ENCODE measurements at places on chromosomes 12 and 14. TPM values are rescaled to one million over a fixed set of nuclear protein-coding genes. Genes with fewer than 3 reads are reported as not detected.

- peaks cover 7% of the 10 kb centered on the region for H3K27me3 ChIP-seq
- no peak for DNase-seq
- no peak overlapping the region for H3K4me3 ChIP-seq
These were observed 73.5 kb downstream of the ARMH4 start for GRCh38 chr14:58078471-58078870.

GRCh38 chr12:90428881-90429280 is 526.1 kb downstream of the CCER1 start:
- no peaks in the 10 kb centered on the region for H3K27me3 ChIP-seq
- H3K27ac ChIP-seq, result no peak overlapping the region
- no peak overlapping the region for H3K4me3 ChIP-seq
- H3K4me1 ChIP-seq, result no peaks in the 10 kb centered on the region
- no peaks in the 10 kb centered on the region for H3K36me3 ChIP-seq

DNA sequence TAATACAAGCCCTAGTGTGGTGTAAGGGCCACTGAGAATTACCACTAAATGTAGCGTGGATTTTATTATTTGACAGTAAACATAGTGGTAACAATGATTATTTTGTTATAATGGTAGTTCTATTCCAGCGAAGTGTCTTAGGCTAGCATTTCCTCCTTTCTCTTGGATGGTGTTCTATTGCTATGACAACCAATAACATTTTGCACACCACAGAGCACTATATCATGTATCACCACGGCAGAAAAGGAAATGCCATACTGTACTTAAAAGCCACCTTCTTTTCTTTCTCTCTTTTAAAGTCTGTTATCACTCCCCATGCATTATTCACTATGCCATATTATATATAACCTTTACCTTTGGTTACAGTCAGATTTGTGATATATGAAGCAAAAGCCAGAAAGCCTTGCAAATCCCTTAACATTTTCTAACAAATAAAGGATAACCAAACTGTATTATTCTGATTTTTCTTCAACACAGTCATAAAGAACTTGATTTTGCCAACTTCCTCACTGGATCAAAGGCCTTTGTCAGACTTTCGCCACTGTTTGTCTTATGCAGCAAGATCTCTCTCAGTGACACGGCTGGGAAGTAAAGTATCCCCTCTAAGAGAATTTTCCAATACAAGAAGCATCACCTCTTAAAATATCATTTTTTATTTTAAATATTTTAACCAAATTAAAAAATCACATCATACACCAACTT is 195.8 kb downstream of the FOXN3 start:
- peaks cover 30% of the 10 kb centered on the region for H3K4me1 ChIP-seq
- no peaks in the 10 kb centered on the region for H3K27me3 ChIP-seq
- H3K27ac ChIP-seq, result no peak overlapping the region
- no peak for DNase-seq

DNA sequence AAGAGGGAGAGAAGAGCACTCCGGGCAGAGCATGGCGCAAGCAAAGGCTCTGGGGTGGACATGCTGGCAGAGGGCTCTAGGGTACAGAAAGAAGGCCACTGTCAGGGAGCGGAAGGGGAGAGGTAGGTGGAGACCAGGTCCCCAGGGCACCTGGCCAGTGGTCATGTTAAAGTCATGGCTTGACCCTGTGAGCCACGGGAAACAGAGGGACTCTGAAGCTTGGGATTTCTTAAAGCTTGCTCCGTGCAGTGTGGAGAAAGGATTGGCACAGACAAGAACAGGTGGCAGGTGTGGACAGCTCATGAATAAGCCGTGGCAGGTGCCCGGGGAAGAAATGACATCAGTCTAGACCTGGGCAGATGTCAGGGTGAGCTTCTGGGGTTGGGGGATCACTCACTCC is 413.8 kb downstream of the BCL11B start:
- DNase-seq, result no peak

- no peaks in the 10 kb centered on the region for H3K36me3 ChIP-seq
- no peak overlapping the region for H3K4me3 ChIP-seq
- H3K27me3 ChIP-seq, result peaks cover 12% of the 10 kb centered on the region
- no peak for DNase-seq
- peaks cover 15% of the 10 kb centered on the region for H3K4me1 ChIP-seq
These were observed 3.5 kb upstream of the SRGAP1 start for GRCh38 chr12:63841011-63841410.

GRCh38 chr12:67352682-67353081 is 83.5 kb downstream of the CAND1 start:
- H3K36me3 ChIP-seq, result no peaks in the 10 kb centered on the region
- no peak overlapping the region for H3K4me3 ChIP-seq
- no peaks in the 10 kb centered on the region for H3K27me3 ChIP-seq
- peaks cover 4% of the 10 kb centered on the region for H3K4me1 ChIP-seq
- no peak for DNase-seq
- no peak overlapping the region for H3K27ac ChIP-seq

- no peak for DNase-seq
- H3K4me1 ChIP-seq, result peaks cover 61% of the 10 kb centered on the region
- H3K27me3 ChIP-seq, result no peaks in the 10 kb centered on the region
- no peak overlapping the region for H3K4me3 ChIP-seq
These were observed 23.2 kb downstream of the TTC9 start for GRCh38 chr14:70664698-70665447.

GRCh38 chr12:110543252-110543959 is 39.7 kb downstream of the PPTC7 start:
- no peak overlapping the region for H3K27ac ChIP-seq
- no peak for DNase-seq
- peaks cover 71% of the 10 kb centered on the region for H3K36me3 ChIP-seq
- H3K4me3 ChIP-seq, result no peak overlapping the region
- H3K4me1 ChIP-seq, result peaks cover 4% of the 10 kb centered on the region

DNA sequence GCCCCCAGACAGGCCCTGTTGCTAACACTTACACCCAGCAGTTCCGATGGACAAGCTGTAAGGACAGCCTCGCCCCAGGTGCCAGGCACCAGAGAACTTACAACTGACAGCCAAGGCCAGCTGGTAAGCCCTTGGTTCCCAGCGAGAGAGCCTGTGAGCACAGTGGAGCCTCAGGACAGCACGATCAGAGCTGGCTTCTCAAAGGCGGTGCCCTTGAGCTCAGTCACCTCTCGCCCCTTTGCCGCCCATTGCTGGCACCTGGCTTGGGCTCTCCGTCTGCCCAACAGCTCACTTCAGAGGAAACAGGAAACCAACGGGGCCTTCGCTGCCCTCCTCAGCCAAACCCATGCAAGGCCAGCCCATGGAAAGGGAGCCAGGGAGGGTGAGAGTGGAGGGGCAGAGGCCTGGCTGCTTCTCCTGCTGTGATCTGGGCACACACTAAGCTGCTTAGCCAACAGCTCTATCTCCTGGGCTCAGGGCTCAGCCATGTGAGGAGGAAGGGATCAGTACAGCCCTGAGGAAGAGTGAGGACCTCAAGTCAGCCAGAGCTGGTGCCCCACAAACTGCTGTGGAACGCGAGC is 98.5 kb downstream of the SINHCAF start:
- no peak overlapping the region for H3K27ac ChIP-seq
- no peak for DNase-seq
- H3K4me1 ChIP-seq, result no peaks in the 10 kb centered on the region
- no peaks in the 10 kb centered on the region for H3K36me3 ChIP-seq
- H3K27me3 ChIP-seq, result no peaks in the 10 kb centered on the region

DNA sequence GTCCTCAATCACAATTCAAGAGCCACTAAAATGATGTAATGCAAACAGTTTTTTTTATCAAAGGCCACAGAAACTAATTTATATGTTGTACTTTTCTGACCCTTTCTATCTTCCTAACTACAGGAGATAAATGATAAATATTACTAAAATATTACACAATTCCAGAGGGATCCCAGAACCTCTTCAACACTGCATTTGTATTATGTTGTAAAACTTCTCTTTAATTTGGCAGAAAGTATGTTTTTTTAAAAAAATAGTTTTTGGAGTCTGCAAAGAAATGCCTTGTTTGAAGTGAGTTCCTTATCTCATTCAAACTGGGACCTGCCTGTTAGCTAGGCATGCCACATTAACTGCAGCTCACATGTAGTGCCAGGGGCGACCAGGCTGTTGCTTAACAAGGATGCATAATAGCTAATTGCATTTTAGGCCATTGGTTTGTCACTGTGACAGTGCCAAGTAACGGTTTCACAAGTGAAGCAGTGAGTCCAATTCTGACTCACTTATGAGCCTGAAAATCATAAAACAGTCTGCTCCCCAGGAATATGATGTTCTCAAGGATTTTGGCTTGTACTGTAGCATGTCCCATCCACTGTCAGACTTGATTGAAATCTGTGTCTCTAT is 266.9 kb downstream of the KTN1 start:
- no peak for DNase-seq
- no peaks in the 10 kb centered on the region for H3K4me1 ChIP-seq
- H3K4me3 ChIP-seq, result no peak overlapping the region
- no peaks in the 10 kb centered on the region for H3K27me3 ChIP-seq
- H3K36me3 ChIP-seq, result no peaks in the 10 kb centered on the region

DNA sequence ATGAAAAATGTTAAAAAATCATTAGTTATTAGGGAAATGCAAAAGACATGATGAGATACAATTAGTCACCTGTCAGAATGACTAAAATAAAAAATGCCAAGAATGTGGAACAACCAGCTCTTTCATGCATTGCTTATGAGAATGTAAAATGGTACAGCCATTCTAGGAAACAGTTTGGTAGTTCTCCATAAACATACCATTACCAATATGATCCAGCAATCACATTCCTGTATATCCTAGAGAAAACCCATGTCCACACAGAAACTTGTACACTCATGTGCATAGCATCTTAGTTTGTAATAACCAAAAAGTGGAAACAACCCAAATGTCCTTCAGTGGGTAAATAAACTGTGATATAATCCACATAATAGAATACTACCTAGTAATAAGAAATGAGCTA is 245.7 kb downstream of the FUT8 start:
- H3K4me1 ChIP-seq, result no peaks in the 10 kb centered on the region
- no peak overlapping the region for H3K27ac ChIP-seq
- no peaks in the 10 kb centered on the region for H3K27me3 ChIP-seq
- no peak overlapping the region for H3K4me3 ChIP-seq
- no peaks in the 10 kb centered on the region for H3K36me3 ChIP-seq
- DNase-seq, result no peak

- H3K27me3 ChIP-seq, result no peaks in the 10 kb centered on the region
- no peaks in the 10 kb centered on the region for H3K36me3 ChIP-seq
- no peaks in the 10 kb centered on the region for H3K4me1 ChIP-seq
- DNase-seq, result no peak
- no peak overlapping the region for H3K4me3 ChIP-seq
These were observed 148.7 kb downstream of the ANO2 start for GRCh38 chr12:5796171-5796958.

GRCh38 chr12:117661471-117661870 is 300.0 kb upstream of the NOS1 start:
- no peaks in the 10 kb centered on the region for H3K4me1 ChIP-seq
- no peak overlapping the region for H3K4me3 ChIP-seq
- no peaks in the 10 kb centered on the region for H3K36me3 ChIP-seq
- no peaks in the 10 kb centered on the region for H3K27me3 ChIP-seq

DNA sequence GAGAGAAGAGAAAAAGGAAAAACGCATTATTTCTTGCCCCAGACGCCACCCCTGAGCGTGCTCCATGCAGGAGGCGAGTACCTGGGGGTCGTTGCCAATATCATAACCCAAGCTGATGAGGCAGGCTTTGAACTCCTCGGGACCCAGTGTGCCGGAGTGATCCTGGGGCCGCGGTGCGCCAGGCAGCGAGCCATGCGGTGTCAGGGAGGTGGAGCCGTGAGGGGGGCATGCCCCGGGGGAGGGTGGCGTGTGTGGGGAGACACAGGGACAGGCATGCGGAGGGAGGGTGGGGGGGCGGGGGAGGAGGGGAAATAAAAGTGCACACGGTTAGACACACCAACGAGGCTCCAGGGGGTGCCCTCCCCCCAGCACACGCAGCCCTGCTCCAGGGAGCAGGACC is 86.0 kb upstream of the ZFP36L1 start:
- H3K4me3 ChIP-seq, result no peak overlapping the region
- H3K27me3 ChIP-seq, result no peaks in the 10 kb centered on the region
- peaks cover 84% of the 10 kb centered on the region for H3K36me3 ChIP-seq
- no peak for DNase-seq
- H3K4me1 ChIP-seq, result no peaks in the 10 kb centered on the region

- H3K36me3 ChIP-seq, result no peaks in the 10 kb centered on the region
- H3K27ac ChIP-seq, result no peak overlapping the region
- H3K4me3 ChIP-seq, result no peak overlapping the region
- H3K4me1 ChIP-seq, result peaks cover 10% of the 10 kb centered on the region
These were observed 66.2 kb downstream of the EID3 start for GRCh38 chr12:104369708-104370107.

DNA sequence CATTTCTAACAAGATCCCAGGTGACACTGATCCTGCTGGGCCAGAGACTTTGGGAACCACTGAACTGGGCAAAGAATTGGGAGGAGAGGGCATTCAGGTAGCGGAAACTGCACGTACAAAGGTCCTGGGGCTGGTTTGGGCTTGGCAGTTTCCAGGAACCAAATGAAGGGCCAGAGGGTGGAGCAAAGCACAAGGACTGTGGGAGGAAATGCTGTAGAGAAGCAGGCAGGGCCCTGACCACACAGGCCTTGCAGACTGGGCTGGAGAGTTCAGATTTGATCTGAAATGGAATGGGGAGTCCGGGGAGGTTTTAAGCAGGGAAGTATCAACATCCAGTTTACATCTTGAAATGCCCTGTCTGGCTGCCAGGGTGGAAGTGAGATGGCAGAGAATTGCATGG is 195.1 kb downstream of the PHETA1 start:
- H3K27me3 ChIP-seq, result peaks cover 6% of the 10 kb centered on the region
- no peak overlapping the region for H3K27ac ChIP-seq
- H3K4me3 ChIP-seq, result no peak overlapping the region
- H3K36me3 ChIP-seq, result no peaks in the 10 kb centered on the region
- peaks cover 3% of the 10 kb centered on the region for H3K4me1 ChIP-seq

Gene FAM177A1
- 172 TPM for total RNA-seq

Gene DIO2
- total RNA-seq, result not detected

Gene PLXNC1
- total RNA-seq, result 5.2 TPM

Gene SLC10A1
- total RNA-seq, result not detected

Gene MYL2
- not detected for total RNA-seq

Gene SLCO1B1
- total RNA-seq, result not detected

Gene BBOF1
- 1.8 TPM for total RNA-seq

Gene PPM1H
- total RNA-seq, result not detected

Gene ACVRL1
- not detected for total RNA-seq

Gene TSPAN9
- 0.82 TPM for total RNA-seq
